ENCODE measurements at places on chromosomes 5 and 9.

DNA sequence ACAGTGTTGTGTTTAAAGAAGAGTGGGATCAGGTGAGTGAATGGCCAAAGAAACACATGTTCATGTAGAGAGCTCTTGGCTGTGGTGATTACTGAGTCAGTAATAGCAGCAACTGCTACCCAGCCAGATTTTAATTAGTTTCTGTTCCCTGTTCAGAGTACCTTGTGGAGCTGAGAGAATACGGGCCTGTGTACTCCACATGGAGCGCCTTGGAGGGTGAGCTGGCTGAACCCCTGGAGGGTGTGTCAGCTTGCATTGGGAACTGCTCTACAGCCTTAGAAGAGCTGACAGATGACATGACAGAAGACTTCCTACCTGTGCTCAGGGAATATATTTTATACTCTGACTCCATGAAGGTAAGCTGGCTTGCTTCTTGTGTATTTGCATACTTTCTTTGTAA, 52.3 kb downstream of the SLC46A2 start:
- DNase-seq, result no peak

DNA sequence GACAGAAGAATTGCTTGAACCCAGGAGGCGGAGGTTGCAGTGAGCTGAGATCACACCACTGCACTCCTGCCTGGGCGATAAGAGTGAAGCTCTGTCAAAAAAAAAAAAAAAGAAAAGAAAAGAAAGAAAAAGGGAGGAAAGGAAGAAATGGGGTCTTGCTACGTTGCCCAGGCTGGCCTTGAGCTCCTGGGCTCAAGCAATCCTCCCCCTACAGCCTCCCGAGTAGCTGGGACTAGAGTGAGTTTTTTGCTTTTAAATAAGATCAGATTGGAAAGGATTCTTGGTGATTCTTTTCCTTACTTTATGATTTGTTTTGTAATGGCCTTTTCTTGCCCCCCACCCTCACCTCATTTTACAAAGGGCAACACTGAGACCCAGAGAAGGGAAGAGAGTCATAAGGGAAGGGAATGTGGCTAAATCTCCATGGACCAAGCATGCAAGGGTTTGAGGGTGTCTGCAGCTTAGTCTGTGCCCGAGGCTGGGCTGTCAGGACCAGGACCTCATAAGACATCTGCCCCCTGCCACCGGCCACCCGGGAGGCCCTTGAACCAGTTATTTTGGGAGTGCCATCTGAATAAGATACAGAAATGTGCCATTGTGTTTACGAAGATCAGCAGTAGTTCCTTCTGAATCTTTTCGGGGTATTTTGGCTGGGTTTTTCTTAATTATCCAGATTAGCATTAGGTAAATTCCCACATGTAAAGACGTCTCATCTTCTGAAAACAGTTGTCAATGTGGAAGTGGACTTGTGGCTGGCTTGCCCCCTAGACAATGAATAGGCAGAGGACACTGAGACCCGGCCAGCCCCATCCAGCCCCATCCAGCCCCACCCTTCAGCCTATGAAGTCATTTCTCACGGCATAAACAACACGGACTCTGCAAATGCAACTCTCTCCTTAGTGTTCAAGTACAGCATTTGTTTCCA, 44.5 kb upstream of the GRHPR start:
- no peak for DNase-seq

- no peak for DNase-seq
Observed at GRCh38 chr9:130262061-130262745, 3.4 kb upstream of the HMCN2 start.

GRCh38 chr9:83469722-83470121, 68.5 kb downstream of the FRMD3 start:
- no peak for DNase-seq

DNA sequence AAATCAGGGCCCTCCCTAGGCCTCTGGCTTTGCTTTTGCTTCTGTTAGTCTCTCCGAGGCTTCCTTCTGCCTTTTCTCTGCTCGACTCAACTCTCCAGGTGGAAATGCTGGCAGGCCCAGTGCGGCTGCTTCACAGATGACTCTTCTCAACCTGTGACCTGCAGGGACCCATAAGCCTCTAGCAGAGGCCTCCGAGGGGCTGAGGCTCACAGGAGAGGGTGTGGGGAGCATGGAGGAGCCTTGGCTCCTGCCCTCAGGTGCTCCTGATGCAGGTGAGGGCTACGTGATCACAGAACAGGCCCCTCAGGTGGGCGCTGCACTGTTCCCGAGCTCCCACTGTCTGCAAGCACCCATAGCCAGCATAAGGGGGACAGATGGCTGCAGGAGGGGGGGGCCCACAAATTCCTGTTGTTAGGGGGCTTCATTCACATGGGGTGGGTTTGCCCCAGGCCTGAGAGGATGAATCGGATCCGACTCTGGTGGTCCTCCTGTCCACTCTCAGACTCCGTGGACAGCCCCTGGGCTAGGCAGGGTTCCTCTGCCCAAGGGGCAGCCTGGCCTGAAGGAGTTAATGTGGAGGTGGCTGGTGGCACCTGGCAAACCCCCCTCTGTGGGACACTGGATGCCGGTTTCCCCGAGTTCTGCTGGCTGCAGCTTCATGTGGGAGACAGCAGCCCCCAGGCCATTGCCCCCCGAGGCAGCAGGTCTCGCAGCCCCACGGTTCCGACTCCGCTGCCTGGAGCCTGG, 10.9 kb upstream of the FCN2 start:
- no peak for DNase-seq

DNA sequence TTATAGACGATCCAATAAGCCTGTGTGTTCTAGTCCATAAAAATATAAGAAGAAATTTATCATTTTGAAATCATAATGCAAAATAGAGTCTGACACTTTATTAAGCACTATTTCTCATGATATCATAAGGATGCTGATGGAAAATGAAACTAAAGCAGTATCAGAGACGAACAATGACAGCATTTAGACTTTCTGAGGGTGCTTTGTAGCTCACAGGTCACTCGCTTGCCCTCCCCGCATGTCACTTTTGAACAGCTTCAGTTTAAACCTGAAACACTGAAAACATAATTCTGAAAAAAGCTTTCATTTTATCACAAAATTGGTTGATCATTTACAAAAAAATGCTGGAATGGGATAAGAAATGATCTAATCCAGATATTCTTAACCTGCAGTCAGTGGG, 247.1 kb downstream of the EBF1 start:
- DNase-seq, result no peak

DNA sequence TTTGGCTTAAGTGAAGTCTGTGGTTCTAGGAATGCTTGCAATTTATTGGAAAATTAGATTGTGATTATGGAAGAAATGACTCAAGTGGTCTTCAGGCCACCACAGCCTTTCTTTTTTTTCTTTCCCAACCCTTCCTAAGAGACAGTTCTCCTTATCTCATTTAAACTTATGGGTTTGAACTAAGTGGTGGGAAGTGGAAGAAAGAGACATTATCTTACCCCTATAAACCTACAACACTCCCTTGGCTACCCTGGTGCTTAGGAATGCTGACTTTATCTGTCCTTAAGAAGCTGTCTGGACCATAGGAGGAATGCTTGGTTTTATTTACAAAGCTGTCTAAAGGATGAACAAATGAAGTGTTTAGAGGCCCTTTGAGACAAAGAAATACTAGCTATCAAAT, 5.1 kb upstream of the ERAP1 start:
- no peak for DNase-seq

GRCh38 chr5:37791321-37791720, 48.5 kb downstream of the GDNF start:
- no peak for DNase-seq

- DNase-seq, result no peak
Observed at GRCh38 chr5:126921241-126922091, 108.9 kb downstream of the MARCHF3 start.

GRCh38 chr9:26321935-26322334, 570.7 kb downstream of the CAAP1 start:
- DNase-seq, result no peak

- no peak for DNase-seq
Observed at GRCh38 chr5:140217299-140218026, 42.5 kb downstream of the CYSTM1 start.

- no peak for DNase-seq
Observed at GRCh38 chr9:127783111-127784008, 2.5 kb upstream of the CDK9 start.

DNA sequence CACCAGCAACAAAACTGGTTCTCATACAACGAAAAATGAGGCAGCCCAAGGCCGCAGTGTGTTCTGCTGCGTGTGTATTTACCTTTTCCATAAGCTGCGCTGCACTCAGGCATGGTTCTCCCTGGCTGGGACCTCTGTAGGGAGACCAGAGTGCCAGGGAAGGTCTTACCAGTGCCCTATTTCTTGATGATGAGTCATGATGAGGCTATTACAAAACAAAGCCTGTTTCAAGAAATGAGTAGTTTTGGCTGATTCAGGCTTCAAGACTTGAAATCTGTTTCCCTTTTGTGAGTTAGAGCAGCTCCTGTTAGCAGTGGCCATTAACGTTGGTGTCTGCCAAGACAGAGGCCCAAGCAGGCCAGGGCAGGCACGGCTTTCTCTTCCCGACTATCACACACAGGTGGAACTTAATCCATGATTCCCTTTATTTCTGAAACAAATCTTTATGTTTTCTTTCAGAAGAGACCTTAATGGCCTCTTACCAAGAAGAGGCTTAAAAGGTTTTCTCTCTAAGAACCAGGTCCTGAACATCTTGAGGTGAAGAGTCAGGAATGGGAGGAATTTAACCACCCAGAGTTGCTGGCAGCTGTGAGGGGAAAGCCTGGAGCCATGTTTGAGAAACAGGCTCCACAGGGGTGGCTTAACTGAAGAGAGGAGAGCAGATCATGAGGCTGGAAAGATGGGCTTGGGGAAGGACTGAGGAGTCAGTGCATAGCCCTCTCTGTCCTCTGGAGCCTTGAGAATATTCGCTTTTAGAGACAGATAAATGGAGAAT, 41.4 kb upstream of the TIFAB start:
- DNase-seq, result no peak

GRCh38 chr5:74337254-74337983, 303.1 kb downstream of the ENC1 start:
- DNase-seq, result no peak

DNA sequence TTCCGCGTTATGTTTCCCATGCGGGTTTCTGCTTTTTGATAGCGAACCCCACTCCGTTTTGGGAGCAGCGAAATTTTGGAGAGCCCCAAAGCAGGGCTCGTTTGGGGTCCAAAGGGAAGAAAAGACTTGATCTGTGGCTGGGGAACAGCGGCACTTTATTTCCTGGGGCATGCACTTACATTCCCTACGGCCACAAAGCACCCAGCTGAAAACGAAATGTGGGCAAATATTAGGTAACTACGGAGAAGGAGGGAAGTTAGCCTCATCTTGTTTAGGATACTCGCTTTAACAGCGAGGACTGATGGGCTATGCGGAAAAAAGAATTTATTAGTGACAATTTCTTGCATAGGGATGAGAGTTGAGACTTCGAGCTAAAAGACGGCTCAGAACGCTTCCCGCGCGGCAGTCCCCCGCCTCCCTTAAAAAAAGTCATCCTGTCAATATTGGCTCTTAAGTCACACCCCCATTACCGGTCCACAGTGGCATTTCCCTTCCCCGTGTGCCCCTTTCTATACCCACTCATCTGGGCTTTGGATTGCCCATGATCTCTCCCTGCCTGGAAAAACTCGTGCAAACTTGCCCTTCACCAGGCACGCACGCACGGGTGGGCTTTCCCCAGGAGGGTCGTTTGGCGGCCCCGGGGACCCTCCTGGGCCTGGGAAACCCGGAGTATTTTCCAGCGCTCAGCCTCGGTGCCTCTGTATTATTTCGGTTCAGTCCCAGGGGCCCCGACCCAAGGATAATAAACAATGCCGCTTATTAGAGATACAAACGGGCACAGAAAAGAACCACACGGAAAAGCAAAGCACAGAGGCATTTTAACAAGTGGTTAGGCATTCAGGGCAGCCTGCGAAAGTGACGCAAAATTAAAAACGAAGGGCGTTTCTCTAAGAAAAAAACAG, 35.8 kb upstream of the NFIB start:
- no peak for DNase-seq

DNA sequence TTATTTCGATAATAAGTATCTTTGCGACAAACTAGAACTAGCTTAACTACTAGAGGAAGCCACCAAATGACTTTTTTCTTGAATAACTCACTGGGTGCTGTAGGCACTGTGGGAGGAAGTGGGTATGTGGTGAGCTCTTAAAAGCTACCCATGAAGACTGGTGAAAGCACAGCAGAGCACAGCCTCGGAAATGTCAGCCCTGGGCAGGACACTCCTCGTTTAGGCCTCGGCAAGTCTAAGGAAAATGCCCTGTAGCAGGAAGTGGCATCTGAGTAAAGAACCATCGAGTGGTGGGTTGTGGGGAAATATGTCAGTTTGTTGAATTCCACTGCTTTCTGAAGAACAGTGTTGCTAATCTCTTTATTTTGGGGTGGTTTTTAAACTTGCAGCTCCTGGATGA, 44.0 kb upstream of the NCS1 start:
- no peak for DNase-seq

GRCh38 chr5:92942762-92943161, 638.3 kb downstream of the NR2F1-AS1 start:
- DNase-seq, result no peak

GRCh38 chr9:15080401-15080800, 170.2 kb upstream of the FREM1 start:
- no peak for DNase-seq

DNA sequence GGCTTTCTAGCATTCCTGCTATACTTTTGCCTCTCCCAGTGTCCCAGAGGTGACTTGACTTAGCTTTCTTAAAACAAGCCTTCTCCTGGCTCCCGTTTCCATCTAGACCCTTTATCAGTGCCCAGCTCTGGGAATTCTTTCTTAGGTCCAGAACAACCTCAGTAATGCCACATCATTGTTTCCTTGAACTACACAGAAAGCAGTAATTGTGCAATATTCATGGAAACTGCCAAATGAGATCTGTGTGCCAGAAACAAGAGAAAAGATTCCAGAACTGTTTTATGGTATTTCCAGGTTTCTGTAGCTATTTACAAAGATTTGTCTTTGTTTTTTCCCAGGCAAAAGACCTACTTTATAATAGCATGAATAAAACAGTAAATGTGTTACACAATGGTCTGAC, 391.3 kb downstream of the SLCO4C1 start:
- DNase-seq, result no peak

DNA sequence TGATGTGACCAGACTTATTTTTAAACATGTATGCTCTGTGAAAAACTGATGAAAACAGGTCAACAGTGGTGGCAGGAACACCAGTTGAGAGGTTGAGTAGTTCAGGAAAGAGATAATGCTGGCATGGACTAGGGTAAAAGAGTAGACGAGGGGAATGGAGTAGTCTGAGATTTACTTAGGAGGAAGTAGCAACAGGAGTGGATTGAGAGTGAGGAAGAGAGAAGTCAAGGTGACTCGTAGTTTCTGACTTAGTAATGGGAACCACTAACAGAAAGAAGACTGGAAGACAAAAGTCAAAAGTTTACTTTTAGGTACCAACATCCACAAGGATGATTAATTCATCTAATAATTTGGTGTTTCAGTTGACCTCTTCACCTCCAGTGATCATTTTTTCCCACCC, 3.6 kb downstream of the SRA1 start:
- no peak for DNase-seq

Measured in NCI-H2227 treated with DMSO at 0.1 percent for 48 hours (cell line).